ENCODE measurements at places on chromosomes 5 and 9. TPM values are rescaled to one million over a fixed set of nuclear protein-coding genes. Genes with fewer than 3 reads are reported as not detected.

SPINK13 gene
- polyA plus RNA-seq: 0.45 TPM

GRCh38 chr5:126233256-126233655, 190.0 kb upstream of the GRAMD2B start:
- DNase-seq: no peak

C9orf153 gene
- polyA plus RNA-seq: 0.22 TPM

DNA sequence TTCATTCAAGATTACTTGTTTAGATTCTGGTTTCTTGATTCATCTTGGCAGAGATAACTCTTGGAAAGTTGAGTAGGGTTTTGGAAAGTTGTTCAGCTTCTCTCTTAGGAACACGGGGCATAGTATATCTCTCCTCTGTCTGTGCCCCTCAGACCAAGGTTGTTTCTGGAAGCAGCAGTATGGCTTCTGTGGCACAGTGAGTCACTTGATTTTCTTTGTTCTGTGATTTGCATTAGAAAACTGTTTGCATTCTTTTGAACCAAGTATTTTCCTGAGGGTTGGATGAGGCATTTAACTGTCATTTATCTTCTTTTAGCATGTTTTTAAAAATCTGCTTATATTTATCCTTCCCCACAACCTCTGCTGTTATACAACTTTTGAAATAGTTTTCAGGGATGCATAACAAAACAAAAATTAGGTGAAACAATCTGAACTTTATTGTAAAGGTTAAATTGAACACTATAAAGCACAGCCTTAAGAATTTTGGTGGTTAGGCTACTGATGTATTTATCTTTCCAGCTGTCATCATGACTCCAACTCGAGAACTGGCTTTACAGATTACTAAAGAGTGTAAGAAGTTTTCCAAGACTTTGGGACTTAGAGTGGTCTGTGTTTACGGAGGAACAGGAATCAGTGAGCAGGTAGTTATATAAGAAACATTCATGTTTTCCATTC, 26.5 kb downstream of the DDX46 start:
- no peak for DNase-seq

All from hindlimb muscle (tissue), 1 donor.